GM23338 (cell line): ENCODE measurements at places on chromosomes 1 and 21.
A peak's percentile ranks its signal among the peaks of the same experiment; 100 is the strongest.

- no peak overlapping the region for H3K4me3 ChIP-seq
- H3K36me3 ChIP-seq, result no peaks in the 10 kb centered on the region
- DNase-seq, result peak; percentile 22
- H3K4me1 ChIP-seq, result peaks cover 26% of the 10 kb centered on the region
- H3K27ac ChIP-seq, result no peak overlapping the region; the same call in 1 of the 2 replicates
- no peaks in the 10 kb centered on the region for H3K27me3 ChIP-seq
Measured at GRCh38 chr1:85225624-85226380, 25.0 kb upstream of the SYDE2 start.

DNA sequence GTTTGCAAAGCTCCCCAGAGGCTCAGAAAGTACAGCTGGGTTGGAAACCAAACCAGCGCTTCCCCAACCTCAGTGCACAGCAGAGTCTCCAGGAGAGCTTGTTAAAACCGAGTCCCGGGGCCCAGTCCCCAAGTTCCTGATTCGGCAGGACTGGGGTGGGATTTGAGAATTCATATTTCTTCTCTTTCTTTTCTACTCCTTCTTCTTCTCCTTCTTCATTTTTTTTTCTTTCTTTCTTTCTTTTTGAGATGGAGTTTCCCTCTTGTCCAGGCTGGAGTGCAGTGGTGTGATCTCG is 136.8 kb downstream of the PGBD5 start:
- peaks cover 16% of the 10 kb centered on the region for H3K4me1 ChIP-seq
- DNase-seq, result no peak
- no peaks in the 10 kb centered on the region for H3K36me3 ChIP-seq

GRCh38 chr1:185574139-185574875 is 159.9 kb upstream of the HMCN1 start:
- no peaks in the 10 kb centered on the region for H3K27me3 ChIP-seq
- DNase-seq, result no peak
- no peak overlapping the region for H3K4me3 ChIP-seq
- H3K36me3 ChIP-seq, result no peaks in the 10 kb centered on the region
- H3K4me1 ChIP-seq, result no peaks in the 10 kb centered on the region

DNA sequence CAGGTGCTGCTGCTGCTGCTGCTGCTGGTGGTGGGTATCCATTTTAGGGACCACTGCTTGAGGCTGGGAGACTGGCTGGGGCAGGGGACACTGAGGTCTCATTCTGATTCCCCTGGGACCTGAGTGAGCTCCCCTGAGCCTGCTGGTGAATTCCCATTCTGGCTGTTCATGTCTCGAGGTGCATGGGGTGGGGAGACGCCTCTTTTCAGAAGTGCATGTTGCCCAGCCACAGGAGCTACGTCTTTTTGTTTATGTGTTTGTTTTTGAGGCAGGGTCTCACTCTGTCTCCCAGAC is 133.4 kb downstream of the RHOU start:
- DNase-seq, result no peak
- H3K27ac ChIP-seq, result no peak overlapping the region
- no peaks in the 10 kb centered on the region for H3K27me3 ChIP-seq

GRCh38 chr1:28358716-28359115 is 10.8 kb upstream of the PHACTR4 start:
- H3K36me3 ChIP-seq, result no peaks in the 10 kb centered on the region
- no peak overlapping the region for H3K4me3 ChIP-seq
- H3K27me3 ChIP-seq, result no peaks in the 10 kb centered on the region
- DNase-seq, result no peak
- no peaks in the 10 kb centered on the region for H3K4me1 ChIP-seq

- no peaks in the 10 kb centered on the region for H3K36me3 ChIP-seq
- DNase-seq, result no peak
- H3K4me1 ChIP-seq, result peaks cover 8% of the 10 kb centered on the region; the same call in 1 of the 2 replicates
Measured at GRCh38 chr1:45545019-45545493, 5.6 kb upstream of the AKR1A1 start.

- no peaks in the 10 kb centered on the region for H3K27me3 ChIP-seq
- peaks cover 5% of the 10 kb centered on the region; the same call in 1 of the 2 replicates for H3K36me3 ChIP-seq
- no peaks in the 10 kb centered on the region for H3K4me1 ChIP-seq
- no peak overlapping the region for H3K27ac ChIP-seq
- peak; percentile 65 for DNase-seq
Measured at GRCh38 chr1:154992721-154993571, 440 bp upstream of the LENEP start.

DNA sequence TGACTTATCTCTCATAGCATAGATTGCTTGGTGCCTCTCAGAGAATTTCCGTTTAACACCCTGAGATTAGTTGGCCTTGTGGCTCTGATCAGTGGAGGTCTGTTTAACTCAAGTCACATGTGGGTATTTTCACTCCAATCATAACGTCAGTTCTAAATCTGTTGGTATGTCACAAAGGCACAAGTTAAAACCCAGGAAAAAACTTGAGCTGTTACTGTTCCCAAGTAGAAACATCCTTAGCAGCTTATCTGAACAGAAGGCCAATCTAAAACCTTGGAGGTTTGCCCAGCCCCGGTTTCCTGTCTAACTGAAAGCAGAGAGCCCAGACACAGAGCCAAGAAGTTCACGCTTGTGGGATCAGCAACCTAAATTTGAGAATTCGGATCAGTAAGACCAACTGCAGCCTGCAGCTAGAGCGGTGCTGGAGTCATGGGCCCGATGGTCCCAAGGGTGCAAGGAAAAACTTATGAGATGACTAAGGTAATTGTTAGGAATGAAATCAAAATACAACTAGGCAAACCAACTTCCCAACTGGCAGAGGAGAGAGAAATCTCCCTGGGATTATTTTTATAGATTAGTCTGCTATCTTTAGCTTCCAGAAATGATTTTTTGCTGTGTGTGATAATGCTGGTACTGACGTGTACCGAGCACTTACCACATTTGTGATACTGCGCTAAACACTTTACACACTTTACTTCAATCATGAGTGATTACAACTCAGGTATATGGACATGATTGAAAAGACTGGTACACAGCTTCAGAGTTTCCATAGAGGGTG is 90.2 kb upstream of the C1orf21 start:
- no peak overlapping the region for H3K4me3 ChIP-seq
- DNase-seq, result no peak
- H3K27ac ChIP-seq, result no peak overlapping the region
- H3K27me3 ChIP-seq, result no peaks in the 10 kb centered on the region
- H3K36me3 ChIP-seq, result 0 out of 2 replicates have a peak, but pooled peaks cover 4% of the 10 kb centered on the region

DNA sequence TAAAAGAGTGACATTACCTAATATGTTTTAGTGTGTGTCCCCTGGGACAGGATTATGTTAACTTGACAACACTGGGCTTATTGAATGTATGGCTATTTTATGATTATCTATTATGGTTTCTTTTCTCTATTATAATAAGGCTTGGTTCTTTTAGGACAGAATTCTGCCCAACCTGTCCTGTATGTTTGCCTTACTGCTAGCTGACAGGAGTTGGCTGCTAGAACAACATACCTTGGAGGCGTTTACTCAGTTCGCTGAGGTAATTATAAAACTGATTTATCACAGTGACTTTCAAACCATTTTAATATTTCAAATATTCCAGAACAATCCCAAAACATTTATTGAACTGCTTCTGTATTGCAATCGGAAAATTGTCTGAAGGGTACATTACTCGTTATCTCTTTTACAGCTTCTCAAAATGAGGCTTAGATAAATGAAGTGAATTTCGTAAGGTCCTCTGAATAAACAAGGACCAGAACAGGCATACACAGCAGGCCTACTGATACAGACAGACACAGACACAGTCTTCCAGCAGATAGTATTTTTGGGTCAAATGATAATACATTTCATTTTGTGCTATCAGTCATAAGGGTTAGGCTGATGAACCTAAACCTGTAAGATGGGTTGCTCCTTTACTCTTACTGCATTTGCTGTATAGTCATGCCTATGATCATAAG is 44.2 kb downstream of the SCYL3 start:
- no peak for DNase-seq
- H3K36me3 ChIP-seq, result peaks cover 51% of the 10 kb centered on the region
- no peak overlapping the region for H3K27ac ChIP-seq
- H3K4me1 ChIP-seq, result no peaks in the 10 kb centered on the region

GRCh38 chr1:224133741-224134299 is 19.9 kb downstream of the FBXO28 start:
- H3K4me1 ChIP-seq, result no peaks in the 10 kb centered on the region
- H3K36me3 ChIP-seq, result peaks cover 46% of the 10 kb centered on the region
- no peak overlapping the region for H3K27ac ChIP-seq
- H3K4me3 ChIP-seq, result no peak overlapping the region
- no peaks in the 10 kb centered on the region for H3K27me3 ChIP-seq

- no peak overlapping the region for H3K27ac ChIP-seq
- H3K36me3 ChIP-seq, result no peaks in the 10 kb centered on the region
- no peak overlapping the region for H3K4me3 ChIP-seq
- DNase-seq, result no peak
- peaks cover 6% of the 10 kb centered on the region for H3K4me1 ChIP-seq
Measured at GRCh38 chr1:25683731-25684130, 67.1 kb downstream of the MAN1C1 start.

- no peaks in the 10 kb centered on the region for H3K36me3 ChIP-seq
- no peak overlapping the region for H3K27ac ChIP-seq
- DNase-seq, result no peak
- no peaks in the 10 kb centered on the region for H3K4me1 ChIP-seq
Measured at GRCh38 chr21:23003951-23004350, 2005.7 kb downstream of the NCAM2 start.

- no peaks in the 10 kb centered on the region for H3K27me3 ChIP-seq
- no peaks in the 10 kb centered on the region for H3K36me3 ChIP-seq
- H3K4me1 ChIP-seq, result peaks cover 5% of the 10 kb centered on the region
- no peak for DNase-seq
Measured at GRCh38 chr1:43944860-43945259, 1.9 kb upstream of the IPO13 start.

DNA sequence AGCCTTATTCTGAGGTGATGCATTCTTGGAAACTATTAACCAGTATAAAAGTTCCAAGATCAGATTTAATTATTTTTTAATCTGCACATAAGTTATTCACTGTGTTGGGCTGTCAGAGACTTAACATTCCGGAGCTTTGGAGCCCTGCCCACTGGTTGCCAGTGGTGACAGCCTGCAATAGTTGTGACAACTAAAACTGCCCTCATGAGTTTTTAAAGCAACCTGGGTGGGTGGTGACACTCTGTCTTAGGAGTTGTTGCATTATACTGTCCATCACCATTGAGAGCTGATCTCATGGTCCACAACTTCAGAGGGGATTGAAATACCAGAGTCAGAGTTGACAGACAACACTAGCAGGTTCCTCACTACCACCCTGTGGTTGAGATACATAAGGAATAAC is 653.9 kb upstream of the USP24 start:
- no peaks in the 10 kb centered on the region for H3K27me3 ChIP-seq
- no peak overlapping the region for H3K27ac ChIP-seq
- DNase-seq, result no peak
- no peaks in the 10 kb centered on the region for H3K4me1 ChIP-seq
- no peak overlapping the region for H3K4me3 ChIP-seq
- H3K36me3 ChIP-seq, result no peaks in the 10 kb centered on the region

- peaks cover 27% of the 10 kb centered on the region; the same call in 1 of the 2 replicates for H3K4me1 ChIP-seq
- DNase-seq, result no peak
- no peaks in the 10 kb centered on the region for H3K36me3 ChIP-seq
Measured at GRCh38 chr1:181113059-181113641, 24.6 kb downstream of the IER5 start.

GRCh38 chr1:92314024-92314423 is 15.2 kb downstream of the RPAP2 start:
- H3K4me3 ChIP-seq, result no peak overlapping the region
- DNase-seq, result no peak
- H3K27me3 ChIP-seq, result no peaks in the 10 kb centered on the region
- H3K4me1 ChIP-seq, result no peaks in the 10 kb centered on the region
- H3K36me3 ChIP-seq, result no peaks in the 10 kb centered on the region

GRCh38 chr21:25997788-25998611 is 172.6 kb downstream of the APP start:
- 0 out of 2 replicates have a peak, but pooled peaks cover 3% of the 10 kb centered on the region for H3K36me3 ChIP-seq
- H3K4me1 ChIP-seq, result peaks cover 49% of the 10 kb centered on the region
- H3K4me3 ChIP-seq, result peak overlapping the region; percentile 3; the same call in 1 of the 2 replicates
- peak; percentile 97 for DNase-seq
- no peaks in the 10 kb centered on the region for H3K27me3 ChIP-seq

GRCh38 chr1:214146523-214146922 is 134.4 kb upstream of the SMYD2 start:
- H3K4me3 ChIP-seq, result no peak overlapping the region
- H3K27ac ChIP-seq, result no peak overlapping the region
- no peaks in the 10 kb centered on the region for H3K36me3 ChIP-seq

DNA sequence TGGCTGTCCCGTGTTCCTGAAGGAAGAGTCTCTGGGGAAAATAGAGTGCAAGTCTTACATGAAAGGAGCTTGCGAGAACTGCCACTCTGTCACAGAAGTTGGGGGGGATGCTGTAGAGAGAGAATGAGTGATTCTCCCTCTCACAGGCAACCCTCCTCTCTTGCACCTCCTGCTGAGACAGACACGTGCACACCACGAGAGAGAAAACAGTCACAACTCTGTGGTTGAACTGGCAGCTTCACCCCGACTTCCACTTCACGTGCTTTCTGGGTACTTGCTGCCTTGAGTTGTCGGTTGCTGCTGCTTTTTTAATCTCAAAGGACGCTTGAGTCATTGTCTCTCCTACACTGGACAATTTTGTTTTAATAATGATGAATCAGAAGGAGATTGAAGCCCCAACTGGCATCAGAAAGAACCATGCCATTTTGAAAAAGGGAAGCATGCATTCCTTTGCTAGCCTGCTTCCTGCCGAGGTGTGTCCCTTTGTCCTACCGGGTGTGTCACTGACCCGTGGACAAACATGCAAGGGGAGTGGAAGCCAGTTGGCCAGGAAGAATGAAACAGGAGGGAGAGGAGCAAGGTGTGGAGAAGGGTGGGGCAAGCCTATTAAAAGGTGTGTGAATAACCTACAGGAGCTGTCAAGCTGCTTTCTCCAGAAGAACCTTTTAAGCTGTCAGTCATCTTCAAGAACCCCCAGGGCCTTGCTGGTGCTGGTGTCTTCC is 164.2 kb downstream of the CACNA1E start:
- DNase-seq, result no peak
- no peak overlapping the region for H3K27ac ChIP-seq
- no peaks in the 10 kb centered on the region for H3K4me1 ChIP-seq
- no peaks in the 10 kb centered on the region for H3K27me3 ChIP-seq

- H3K36me3 ChIP-seq, result peaks cover 25% of the 10 kb centered on the region
- DNase-seq, result no peak
- H3K27me3 ChIP-seq, result no peaks in the 10 kb centered on the region
- H3K4me1 ChIP-seq, result no peaks in the 10 kb centered on the region
Measured at GRCh38 chr1:100076744-100077143, 56.0 kb downstream of the SASS6 start.

DNA sequence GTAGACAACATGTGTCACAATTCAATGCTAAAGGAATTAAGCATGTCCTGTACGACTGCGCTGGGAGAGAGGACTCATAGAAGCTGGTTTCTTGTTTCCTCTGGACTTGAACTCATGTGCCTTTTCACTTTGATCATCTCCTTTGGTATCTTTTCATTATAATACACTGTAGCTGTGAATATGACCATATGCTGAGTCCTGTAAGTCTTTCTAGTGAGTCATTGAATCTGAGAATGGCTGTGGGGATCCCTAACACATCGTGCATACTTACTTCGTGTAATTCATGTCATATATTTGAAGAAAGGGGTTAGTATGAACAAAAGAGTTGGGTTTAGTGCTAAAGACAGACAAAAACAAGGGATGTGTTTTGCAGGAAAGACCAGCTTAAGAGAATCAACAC is 148.1 kb upstream of the RUNX1 start:
- no peaks in the 10 kb centered on the region for H3K4me1 ChIP-seq
- H3K4me3 ChIP-seq, result no peak overlapping the region
- H3K27me3 ChIP-seq, result no peaks in the 10 kb centered on the region
- no peak for DNase-seq

- DNase-seq, result peak; percentile 26
- no peak overlapping the region for H3K27ac ChIP-seq
- H3K27me3 ChIP-seq, result no peaks in the 10 kb centered on the region; the same call in 1 of the 2 replicates
Measured at GRCh38 chr1:156376146-156376545, 7.1 kb downstream of the RHBG start.
